ENCODE measurements at places on chromosomes 1 and 21. TPM values are rescaled to one million over a fixed set of nuclear protein-coding genes. Genes with fewer than 3 reads are reported as not detected.
A peak's percentile ranks its signal among the peaks of the same experiment; 100 is the strongest.

BATF3 gene
- 3.2 TPM for total RNA-seq

C1orf226 gene
- not detected for total RNA-seq

DYNLT4 gene
- total RNA-seq, result 4.3 TPM

FBXO2 gene
- 6.3 TPM for total RNA-seq

OR14K1 gene
- total RNA-seq, result not detected

DNA sequence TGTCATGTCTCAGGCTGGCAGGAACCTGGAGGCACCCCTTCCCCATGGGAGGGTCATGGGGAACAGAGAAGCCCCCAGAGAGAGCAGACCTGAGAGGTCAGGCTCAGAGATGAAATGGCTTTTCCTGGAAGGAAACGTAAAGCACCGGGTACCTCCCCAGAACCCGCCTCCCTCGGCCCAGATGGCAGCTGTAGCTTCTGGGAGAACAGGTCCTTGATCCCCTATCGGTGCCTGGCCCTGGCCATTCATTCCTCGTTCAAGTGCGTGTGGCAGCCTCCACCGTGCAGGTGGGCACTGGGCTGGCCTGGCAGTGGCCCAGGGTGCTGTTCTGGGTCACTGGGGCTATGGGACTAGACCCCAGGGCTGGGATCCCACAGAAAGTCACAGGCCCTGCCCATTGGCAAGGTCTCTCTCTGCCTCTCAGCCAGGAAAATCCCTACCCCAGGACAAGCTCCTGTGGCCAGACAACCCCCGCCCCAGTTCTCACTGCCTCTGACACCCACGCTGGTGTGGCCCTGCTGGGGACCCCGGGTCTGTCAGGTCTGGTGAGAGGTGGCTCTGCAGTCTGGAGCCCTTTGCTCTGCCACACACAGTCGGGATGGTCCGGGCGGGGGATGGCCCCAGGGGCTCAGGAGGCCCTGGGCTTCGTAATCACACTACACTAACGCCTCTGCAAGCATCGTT, 183.2 kb upstream of the VAMP3 start:
- no peaks in the 10 kb centered on the region for H3K4me1 ChIP-seq
- no peak overlapping the region for H3K4me3 ChIP-seq
- H3K27ac ChIP-seq, result no peak overlapping the region
- H3K36me3 ChIP-seq, result no peaks in the 10 kb centered on the region
- peaks cover 38% of the 10 kb centered on the region for H3K27me3 ChIP-seq
- DNase-seq, result no peak

GRCh38 chr1:62045574-62045973, 149.1 kb upstream of the L1TD1 start:
- no peak overlapping the region for H3K27ac ChIP-seq
- no peak overlapping the region for H3K4me3 ChIP-seq
- H3K27me3 ChIP-seq, result no peaks in the 10 kb centered on the region

GRCh38 chr21:25658427-25659035, 19.5 kb downstream of the JAM2 start:
- no peaks in the 10 kb centered on the region for H3K4me1 ChIP-seq
- H3K4me3 ChIP-seq, result no peak overlapping the region
- no peaks in the 10 kb centered on the region for H3K27me3 ChIP-seq
- H3K27ac ChIP-seq, result no peak overlapping the region
- H3K36me3 ChIP-seq, result no peaks in the 10 kb centered on the region

- no peaks in the 10 kb centered on the region for H3K36me3 ChIP-seq
- H3K27me3 ChIP-seq, result peaks cover 23% of the 10 kb centered on the region
- H3K27ac ChIP-seq, result no peak overlapping the region
Measured at GRCh38 chr1:11333631-11334030, 60.6 kb downstream of the UBIAD1 start.

- H3K27me3 ChIP-seq, result no peaks in the 10 kb centered on the region
- H3K4me1 ChIP-seq, result no peaks in the 10 kb centered on the region
- no peaks in the 10 kb centered on the region for H3K36me3 ChIP-seq
Measured at GRCh38 chr21:37153935-37154350, 80.9 kb downstream of the TTC3 start.

DNA sequence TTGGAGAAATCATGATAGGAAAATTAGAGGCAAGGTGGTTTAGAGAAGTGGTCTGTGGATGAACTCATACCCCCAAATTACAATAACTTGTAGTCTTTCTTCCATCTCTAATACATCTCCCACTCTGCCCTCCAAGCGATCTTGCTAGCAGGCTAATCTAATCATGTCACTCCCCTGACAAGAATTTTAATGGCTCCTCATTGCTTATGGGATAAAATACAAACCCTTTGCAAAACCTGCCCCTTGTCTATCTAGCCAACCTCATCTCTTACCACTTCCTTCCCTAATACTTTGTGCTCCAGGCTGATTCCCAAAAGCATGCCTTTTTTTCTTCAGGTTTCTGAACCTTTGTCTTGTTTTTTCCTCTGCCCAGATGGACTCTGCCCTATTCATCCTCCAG, 71.3 kb upstream of the LRRN2 start:
- no peak overlapping the region for H3K27ac ChIP-seq
- H3K36me3 ChIP-seq, result no peaks in the 10 kb centered on the region
- no peak for DNase-seq
- H3K27me3 ChIP-seq, result no peaks in the 10 kb centered on the region

GRCh38 chr1:147338571-147338970, 96.1 kb downstream of the CHD1L start:
- no peak overlapping the region for H3K4me3 ChIP-seq
- no peaks in the 10 kb centered on the region for H3K27me3 ChIP-seq
- no peak overlapping the region for H3K27ac ChIP-seq
- no peaks in the 10 kb centered on the region for H3K36me3 ChIP-seq
- no peaks in the 10 kb centered on the region for H3K4me1 ChIP-seq

GRCh38 chr21:31660259-31660565, 719 bp downstream of the SOD1 start:
- no peak for DNase-seq
- peaks cover 16% of the 10 kb centered on the region for H3K4me1 ChIP-seq
- peak overlapping the region; percentile 31 for H3K27ac ChIP-seq
- H3K27me3 ChIP-seq, result no peaks in the 10 kb centered on the region

- no peak overlapping the region for H3K27ac ChIP-seq
- no peaks in the 10 kb centered on the region for H3K27me3 ChIP-seq
- H3K4me3 ChIP-seq, result no peak overlapping the region
- peaks cover 2% of the 10 kb centered on the region for H3K36me3 ChIP-seq
Measured at GRCh38 chr1:97174039-97174704, 452.6 kb downstream of the PTBP2 start.

DNA sequence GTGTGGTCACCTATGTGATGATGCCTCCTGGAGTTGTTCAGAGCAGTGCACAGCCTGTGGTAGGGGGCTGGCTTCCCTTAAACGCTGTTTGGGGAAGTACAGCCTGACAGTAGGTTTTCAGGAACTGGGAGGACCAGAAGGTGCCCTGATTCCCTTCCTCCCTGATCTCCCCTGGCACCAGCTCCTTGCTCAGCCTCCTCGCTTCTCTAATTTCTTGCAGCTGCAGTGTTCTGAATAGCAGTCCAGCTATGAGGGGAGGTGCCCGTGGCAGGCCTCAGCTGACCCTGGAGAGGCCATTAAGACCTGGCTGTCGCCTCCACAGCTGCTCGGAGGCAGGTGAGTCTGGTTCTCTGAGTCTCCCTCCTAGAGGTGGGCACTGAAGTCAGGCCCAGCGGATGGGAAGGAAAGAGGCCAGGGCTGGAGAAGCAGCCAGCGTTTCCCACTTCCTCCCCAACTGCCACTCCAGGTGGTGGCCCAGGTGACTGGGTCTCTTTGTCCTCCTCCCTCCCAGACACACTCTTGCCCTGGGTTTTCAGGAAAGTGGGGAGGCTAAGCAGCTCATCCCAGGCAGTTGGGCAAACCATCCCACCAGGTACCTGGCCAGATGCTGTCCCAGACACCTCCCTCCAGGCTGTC, 52.0 kb upstream of the RPL11 start:
- H3K27me3 ChIP-seq, result peaks cover 17% of the 10 kb centered on the region
- no peak overlapping the region for H3K4me3 ChIP-seq
- no peak overlapping the region for H3K27ac ChIP-seq
